ENCODE measurements at places on chromosomes 6 and 20.

GRCh38 chr6:19415605-19416326, 421.4 kb upstream of the ID4 start:
- no peak for DNase-seq

- DNase-seq, result no peak
Observed at GRCh38 chr6:82419132-82419581, 55.5 kb downstream of the TPBG start.

DNA sequence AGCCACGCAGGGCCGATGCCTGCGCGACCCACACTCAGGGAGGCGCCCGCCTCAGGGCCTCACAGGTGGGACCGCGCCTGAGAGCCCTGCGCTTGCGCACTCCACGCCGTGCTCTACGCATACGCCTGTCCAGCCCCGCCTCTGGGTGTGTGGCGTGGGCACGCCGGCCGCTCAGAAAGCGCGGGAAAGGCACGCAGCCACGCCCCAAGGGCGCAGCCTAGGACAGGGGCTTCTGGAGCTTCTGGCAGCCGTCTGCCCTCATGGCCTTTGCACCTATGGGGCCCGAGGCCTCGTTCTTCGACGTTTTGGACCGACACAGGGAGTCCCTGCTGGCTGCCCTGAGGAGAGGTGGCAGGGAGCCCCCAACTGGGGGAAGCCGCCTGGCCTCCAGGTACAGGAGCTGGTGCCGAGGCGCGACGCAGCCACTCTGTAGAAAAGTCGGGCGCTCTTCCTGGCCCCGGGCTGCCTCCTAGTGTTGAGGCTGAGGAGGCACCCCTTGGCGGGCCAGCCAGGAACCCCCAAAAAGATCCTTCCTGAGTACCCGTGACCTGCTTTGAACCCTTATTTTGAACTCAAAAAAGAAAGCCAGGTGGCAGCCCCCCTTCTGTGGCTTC, at the start of gene SPO11:
Gene SPO11 (plus strand): TSS at position 196 of the 614 bp plus-strand sequence. CDS start 65 bp downstream, at position 261.
- DNase-seq, result no peak

DNA sequence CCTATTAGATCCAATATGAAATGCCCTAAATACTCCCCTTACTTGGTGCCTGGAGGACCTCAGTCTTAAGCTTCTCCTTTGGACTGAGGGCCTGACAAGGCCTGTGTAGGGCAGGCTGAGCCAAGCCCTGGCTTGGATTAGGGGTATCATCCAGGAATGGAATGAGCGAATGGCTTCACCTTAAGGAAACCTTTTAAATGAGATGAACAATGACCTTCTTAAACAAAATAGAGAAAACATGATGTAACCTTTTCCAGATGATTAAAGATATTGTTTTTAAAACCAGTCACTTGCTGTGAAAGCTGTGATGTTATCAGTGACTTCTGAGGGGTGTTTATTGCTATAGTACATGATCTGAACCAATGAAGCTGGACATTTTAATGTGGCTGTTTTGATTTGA, 55.5 kb downstream of the TRAF3IP2 start:
- no peak for DNase-seq

DNA sequence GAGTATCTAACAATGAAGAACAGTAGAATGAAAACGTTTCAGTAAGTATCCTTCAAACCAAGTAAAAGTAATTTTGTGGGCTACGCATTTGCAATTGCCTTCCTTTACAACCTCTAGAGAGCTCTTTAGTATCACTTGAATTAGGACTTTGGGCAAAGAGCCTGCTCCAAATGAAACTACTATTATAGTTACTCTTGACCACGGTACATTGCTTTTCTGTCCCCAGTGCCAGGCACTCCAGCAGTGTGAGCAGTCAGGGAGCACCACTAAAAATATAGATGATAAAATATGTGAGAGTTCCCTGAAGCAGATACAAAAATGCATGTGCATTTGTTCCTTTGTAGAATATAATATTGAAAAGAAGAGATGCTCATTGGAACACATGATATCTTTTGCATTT, 450.1 kb upstream of the MANEA start:
- DNase-seq, result no peak

DNA sequence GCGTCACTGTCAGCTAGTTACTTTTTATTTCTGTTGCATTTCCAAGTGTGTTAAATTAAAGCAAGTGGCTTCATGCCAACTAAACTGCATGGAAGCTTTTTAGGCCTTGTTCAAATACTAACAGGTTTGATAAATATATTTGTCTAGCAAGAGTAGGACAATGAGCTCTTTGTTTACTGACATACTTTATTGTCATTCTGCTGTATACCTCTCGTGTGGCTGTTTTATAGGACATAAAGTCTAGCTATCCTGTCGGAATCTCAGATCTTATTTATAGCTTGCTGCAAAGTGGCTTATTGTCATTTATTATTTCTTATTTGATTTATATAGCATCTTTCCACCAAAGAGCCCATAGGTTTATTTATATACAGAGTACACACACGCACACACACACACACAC, 711.1 kb downstream of the KIF16B start:
- DNase-seq, result no peak

- DNase-seq, result no peak
Observed at GRCh38 chr6:159988983-159989454, 20.1 kb downstream of the IGF2R start.

GRCh38 chr20:52267418-52267817, 75.8 kb upstream of the ZFP64 start:
- no peak for DNase-seq

GRCh38 chr6:3844097-3844463, 5.1 kb upstream of the FAM50B start:
- no peak for DNase-seq

DNA sequence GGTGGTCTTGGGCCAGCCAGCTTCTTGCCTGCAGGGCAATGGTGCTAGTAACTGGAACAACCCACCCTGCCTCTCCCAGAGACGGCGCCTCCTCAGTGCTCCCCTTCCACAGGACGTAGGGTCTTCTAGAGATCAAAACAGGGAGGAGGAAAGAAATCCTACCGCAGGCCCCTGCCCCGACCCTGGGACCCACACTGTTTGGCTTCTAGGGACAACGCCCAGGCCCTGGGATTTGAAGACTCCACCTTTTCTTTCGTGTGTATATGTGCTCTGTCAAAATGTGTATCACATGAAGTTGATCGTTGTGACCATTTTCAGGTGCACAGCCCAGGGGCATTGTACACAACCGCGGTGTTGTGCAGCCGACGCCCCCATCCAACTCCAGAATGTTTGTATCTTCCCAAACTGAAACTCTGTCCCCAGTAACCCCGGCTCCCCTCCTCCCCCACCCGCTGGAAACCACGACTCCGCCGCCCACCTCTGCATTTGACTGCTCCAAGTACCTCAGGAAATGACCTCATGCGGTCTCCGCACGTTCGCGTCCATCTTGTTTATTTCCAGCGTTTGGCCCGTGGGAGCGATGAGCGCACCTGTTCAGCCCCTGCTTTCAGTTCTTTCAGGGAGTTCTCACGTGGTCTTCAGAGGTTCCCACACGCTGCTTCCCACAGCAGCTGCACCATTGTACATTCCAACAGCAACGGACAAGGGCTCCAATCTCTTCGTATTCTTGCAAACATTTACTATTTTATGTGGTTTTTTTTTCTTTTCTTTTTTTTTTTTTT, 3.4 kb upstream of the BHLHE23 start:
- DNase-seq, result peak; percentile 81

GRCh38 chr20:49852522-49853080, 40.0 kb downstream of the SLC9A8 start:
- no peak for DNase-seq

DNA sequence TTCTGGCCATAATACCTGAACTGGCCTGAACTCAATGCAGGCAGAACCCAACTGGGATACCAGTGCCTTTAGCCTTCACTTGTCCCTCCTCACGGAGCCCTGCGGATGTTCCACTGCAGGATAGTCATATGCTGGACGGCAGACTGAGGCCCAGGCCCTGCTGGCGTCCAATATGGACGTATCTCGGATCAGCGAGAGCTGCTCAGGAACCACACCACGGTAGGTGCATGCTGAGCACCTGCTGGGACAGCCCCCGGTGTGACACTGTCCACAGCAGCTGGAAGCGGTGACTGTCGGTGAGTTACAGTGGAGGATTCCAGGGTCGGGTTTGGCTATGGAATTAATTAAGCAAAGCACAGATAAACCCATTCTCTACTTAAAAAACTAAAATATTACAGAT, 48.7 kb downstream of the PSMG4 start:
- no peak for DNase-seq

- no peak for DNase-seq
Observed at GRCh38 chr6:70889270-70889669, 67.6 kb downstream of the B3GAT2 start.

GRCh38 chr6:54910921-54911320, 64.3 kb downstream of the FAM83B start:
- no peak for DNase-seq

DNA sequence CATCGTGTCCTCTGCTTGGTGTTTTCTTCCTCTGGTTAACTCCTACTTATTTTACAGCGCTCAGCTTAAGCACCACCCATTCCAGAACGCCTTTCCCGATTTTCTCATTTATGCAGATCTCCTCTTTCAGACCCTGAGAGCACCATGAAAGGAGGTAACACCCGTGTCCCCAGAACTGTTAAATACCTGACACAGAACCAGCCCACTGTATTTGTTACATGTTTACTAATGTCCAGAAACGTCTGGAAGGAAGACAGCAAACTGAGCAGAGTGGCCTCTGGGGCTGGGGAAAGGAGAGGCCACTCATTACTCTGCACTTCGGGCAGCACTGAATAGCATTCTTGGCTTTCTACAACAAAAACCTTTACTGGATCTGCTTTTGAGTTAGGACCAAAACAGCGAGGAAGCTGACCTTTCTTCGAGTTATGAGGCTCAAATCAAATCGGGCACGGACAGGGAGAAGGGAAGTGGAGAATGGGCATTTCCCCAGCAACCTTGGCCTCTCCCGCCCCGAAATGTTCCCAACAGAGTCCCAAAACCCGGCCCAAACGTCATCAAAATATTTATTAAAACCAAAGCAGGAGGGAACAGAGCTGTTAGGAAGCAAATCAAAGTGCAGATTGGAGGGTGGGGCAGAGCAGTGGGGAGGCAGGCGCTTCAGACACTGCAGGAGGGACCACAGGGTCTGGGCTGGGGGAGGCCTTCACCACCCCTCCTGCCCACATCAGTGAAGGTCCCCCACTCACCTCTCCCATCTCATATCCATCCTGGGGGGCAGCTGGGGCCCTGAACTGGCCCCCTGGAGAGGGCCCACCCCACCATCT, 1.1 kb upstream of the NECAB3 start:
- DNase-seq, result no peak

DNA sequence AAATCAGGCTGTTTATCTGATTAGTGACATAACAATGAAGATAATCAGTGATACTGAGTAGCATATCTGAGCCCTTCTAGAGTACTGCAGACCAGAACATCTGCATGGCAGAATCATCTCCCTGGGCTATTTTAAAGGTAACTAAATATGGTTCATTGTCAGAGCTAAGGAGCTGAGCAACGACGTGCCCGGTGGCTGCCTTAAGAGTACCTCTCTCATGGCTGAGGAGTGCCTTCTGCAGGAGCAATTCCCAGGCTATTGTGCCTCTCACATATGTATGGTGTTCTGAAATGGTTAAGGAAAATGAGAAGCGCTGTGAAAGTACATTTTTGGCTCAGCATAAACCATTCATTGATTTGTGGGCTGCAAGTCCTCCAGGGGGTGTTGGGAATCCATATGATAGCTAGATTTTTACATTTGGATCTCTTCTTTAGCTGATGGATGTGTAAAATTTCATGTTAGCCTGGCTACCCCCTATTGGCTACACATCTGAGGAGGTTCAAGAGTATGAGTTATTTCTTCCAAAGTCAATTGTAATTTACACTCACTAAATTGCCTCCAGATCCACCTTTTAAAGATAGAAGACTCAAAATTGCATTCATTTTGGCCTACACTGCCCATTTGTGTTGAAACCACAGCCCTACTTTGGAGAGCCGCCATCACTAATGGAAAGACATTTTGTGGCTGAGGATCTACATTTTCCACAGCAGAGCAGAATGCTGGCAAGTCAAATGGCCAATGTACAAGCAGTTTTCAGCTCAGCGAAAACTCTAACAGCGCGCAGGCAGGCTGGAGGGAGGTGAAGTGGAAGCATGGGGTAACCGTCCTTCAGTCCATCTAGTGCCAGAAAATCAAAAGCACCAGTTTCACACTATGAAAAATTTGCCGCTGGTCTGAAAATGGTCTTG, 198.0 kb downstream of the SIM1 start:
- no peak for DNase-seq

- DNase-seq, result no peak
Observed at GRCh38 chr20:48172357-48172702, 387.0 kb upstream of the SULF2 start.

DNA sequence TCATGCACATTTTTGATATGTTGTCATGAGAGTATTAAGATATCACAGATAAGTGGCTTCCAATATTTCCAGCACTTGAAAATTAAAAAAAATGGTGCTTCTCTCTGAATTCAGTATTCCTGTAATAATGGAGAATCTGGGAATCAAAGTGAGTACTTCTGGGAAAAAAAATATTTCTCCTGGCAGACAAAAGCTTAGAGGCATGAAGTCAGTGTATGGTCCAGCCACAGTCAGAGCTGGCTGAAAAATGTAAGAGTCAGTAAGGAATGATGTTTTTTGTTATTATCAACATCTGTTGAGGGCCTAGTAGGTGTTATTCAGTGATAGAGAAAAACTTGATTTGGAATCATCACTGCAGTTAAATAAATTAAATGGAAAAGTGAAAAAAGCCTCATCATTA, 3.2 kb upstream of the RFPL4B start:
- no peak for DNase-seq

GRCh38 chr6:3304500-3305215, 45.9 kb downstream of the PSMG4 start:
- no peak for DNase-seq

DNA sequence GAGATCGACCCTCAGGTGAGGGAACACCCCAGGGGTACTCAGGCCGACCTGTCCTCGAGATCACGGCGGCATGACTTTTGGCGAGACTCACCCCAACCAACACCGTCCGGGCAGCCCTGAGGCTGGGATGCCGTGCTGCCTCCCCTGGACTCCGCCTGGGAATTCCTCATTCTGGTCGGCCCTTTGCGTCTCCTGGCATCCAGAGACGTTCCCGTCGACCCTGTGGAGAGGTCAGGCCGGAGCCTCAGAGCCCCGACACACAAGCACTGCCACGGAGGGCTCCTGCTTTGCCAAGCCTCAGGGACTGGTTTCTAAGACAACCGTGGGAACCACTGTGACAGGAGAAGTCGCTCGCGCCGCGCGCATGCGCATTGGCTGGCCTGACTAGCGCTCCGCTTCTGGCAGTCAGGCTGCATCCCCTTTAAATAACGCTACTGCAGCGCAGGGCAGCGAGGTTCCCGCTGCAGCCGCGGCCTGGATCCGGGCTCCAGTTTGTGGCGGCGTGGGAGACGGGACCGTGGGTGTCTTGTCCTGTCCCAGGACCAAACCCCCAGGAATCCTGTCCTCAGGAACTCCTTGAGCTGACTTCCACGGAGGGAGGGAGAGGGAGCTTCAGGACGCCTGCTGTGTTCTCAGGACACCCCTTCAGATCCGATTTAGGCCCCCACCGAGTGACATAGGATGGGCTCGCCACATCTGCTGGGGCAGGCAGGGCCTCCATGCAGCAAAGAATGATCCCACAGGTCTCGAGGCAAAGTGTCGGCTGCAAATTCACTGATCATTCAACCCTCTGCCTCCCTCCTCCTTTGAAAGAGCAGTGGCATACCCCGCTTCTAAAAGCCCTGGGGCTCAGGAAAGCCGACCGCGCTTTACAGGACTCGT, 163.2 kb upstream of the ZNF337 start:
- peak; percentile 80 for DNase-seq

GRCh38 chr6:158086504-158087223, 81.4 kb downstream of the SERAC1 start:
- DNase-seq, result no peak
